Lower leg skin (tissue), 4 donors: ENCODE measurements at places on chromosomes 16 and 17.
A peak's percentile ranks its signal among the peaks of the same experiment; 100 is the strongest.

DNA sequence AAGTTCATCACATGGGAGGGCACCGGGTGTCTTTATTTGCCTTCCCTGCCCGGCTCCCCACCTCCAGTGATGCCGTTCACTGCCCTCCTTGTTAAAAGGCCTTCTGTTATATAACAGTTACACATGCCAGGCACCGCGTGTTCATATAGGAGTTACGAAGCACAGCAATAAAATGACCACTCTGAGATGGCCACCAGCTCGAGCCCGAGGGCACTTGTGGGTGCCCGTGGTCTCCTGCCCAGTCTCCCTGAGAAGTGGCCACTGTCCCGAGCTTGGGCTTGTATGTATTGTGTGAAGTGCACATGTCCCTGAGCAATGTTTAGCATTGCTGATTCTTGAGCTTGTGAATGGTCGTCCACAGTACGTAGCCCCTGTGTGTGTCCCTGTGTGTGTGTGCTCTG is 355.6 kb downstream of the SEC14L1 start:
- no peak for DNase-seq

- DNase-seq, result no peak
These were observed 510.5 kb upstream of the CDH8 start for GRCh38 chr16:62546701-62547100.

- DNase-seq, result no peak
These were observed 73.4 kb upstream of the CREBBP start for GRCh38 chr16:3953728-3954410.

DNA sequence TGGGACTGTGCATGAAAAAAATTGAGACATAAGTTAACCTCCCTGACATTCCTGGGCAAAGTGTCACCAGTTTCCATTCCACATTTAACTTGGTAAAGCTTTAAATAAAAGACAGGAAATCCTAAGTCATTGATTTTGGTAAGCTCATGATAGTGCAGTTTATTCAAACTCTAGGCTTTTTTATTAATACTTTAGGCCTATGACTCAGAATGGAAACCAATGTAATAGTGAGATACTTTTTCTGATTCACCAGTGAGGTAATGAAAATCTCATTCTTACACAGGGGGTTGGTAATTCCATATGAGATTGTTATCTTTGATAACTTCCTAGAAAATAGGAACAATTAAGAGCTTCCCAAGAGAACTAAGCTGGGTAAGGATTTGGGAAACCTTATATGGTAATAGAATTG is 91.1 kb downstream of the NLK start:
- no peak for DNase-seq

- DNase-seq, result no peak
These were observed 111.8 kb downstream of the IRX3 start for GRCh38 chr16:54174750-54175149.

DNA sequence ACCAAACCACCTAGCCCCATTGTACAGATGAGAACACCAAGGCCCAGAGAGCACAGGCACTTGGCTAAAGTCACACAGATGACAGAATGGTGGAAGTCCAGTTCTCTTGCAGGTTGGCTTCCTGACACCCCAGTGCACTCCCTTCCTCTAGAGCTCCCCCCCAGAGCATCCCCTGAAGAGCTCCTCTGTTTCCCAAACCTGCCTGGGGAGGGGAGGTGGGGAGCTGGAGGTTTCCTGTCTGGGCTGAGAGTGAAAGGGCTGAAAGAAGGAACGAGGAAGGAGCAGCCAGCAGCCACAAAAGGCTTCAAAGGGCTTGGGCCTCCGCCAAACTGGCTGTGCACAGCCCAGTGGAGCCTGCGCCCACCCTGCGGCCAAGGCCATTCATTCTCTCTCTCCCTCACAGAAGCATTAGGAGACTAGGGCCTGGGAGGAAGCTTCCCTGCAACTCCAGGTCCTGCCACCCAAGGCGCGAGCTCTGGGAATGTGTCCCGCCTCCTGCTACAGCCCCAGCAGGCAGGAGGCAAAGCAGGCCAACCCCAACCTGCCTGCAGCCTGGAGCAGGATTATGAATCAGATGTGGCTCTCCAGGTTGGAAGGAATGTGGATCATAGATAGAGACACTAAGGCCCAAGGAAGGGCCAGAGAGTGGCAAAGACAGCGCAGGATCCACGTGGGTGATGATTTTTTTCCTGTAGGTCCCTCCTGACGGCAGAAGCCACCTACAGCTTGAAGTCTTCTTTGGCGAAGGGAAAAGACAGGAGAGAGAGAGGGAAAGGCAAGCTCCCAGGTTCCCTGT is 913 bp downstream of the SLC13A5 start:
- DNase-seq, result no peak

DNA sequence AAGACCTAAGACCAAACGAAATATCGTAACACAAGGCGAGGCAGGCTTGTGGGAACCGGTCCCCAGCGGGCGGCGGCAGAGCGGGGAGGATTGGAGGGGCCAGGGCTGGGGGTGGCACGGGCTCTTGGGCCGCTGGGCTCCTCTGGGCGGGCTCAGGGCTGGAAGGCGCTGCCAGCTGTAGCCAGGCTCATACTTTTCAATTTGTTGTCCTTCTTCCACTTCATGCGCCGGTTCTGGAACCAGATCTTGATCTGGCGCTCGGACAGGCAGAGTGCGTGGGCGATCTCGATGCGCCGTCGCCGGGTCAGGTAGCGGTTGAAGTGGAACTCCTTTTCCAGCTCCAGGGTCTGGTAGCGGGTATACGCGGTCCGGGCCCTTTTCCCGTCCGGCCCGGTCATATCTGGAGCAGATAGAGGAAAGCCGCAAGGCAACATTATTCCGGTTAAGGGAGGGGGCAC is 1.5 kb downstream of the HOXB5 start:
- DNase-seq, result no peak

DNA sequence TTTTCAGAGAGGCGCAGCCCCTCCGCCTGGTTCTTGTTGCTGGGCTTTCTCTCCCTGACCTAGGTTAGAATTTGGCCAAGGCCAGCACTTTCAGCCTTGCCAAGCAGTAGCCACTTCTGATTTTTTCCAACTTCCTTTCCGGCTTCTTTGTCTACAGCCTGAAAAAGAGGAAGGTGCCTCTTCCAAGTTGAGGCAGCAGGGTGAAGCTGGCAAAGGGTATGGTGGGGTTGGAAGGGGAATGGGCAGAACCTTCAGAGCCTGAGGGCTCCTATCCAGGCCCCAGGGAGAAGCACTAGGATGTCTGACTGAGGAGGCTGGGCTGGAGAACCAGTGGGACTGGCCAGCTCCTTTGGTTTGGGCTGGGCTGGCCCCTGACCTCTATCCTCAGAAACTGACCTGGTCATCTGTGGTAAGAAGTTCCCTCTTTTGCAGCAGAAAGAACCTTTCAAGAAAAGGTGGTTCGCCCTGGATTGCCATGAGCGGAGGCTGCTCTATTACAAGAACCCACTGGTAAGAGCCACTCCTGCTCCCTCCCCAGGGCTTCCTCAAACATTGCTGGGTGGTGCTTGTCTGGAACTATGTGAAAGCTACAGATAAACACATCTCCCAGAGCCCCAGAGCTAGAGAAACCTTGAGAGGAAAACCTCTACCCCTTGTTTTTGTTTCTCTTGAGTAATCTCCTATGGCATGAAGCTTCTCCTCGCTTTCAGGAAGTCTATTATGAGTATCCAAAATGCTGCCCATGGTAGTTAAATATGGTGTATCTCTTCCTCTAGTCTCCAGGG is 16.6 kb upstream of the RNF135 start:
- no peak for DNase-seq

- DNase-seq, result no peak
These were observed 17.3 kb upstream of the C16orf74 start for GRCh38 chr16:85768199-85768598.

GRCh38 chr16:30846649-30847402 is 47.1 kb downstream of the BCL7C start:
- no peak for DNase-seq

GRCh38 chr16:88798772-88799455 is 4.7 kb upstream of the CDT1 start:
- no peak for DNase-seq

DNA sequence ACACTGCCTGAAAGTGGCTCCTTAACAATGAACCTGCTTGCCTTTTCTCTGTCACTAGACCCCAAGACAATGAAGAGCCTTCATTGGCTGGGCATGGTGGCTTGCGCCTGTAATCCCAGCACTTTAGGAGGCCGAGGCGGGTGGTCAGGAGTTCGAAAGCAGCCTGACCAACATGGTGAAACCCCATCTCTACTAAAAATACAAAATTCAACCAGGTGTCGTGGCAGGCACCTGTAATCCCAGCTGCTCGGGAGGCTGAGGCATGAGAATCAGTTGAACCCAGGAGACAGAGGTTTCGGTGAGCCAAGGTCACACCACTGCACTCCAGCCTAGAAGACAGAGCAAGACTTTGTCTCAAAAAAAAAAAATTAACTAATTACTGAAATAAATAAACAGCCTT is 45.3 kb upstream of the SEC14L1 start:
- DNase-seq, result no peak

DNA sequence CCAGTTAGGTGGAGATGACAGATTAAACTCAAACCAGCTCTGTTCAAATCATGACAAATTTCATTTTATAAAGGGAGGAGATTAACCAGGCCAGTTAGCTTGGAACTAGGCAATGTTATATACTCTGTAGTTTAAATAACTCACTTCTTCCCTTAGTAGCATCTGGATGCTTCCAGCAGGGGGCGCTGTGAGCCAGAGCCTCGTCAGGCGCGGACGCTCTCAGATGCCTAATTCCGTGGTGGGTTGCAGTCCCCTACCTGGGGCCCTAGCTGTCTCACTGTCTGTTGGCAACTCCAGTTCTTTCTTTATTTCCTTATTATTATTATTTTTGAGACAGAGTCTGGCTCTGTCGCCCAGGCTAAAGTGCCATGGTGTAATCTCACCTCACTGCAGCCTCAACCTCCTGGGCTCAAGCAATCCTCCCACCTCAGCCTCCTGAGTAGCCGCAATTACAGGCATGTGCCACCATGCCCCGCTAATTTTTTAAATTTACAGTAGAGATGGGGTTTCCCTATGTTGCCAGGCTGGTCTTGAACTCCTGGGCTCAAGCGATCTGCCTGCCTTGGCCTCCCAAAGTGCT is 17.3 kb upstream of the WFDC1 start:
- DNase-seq, result peak; percentile 89

DNA sequence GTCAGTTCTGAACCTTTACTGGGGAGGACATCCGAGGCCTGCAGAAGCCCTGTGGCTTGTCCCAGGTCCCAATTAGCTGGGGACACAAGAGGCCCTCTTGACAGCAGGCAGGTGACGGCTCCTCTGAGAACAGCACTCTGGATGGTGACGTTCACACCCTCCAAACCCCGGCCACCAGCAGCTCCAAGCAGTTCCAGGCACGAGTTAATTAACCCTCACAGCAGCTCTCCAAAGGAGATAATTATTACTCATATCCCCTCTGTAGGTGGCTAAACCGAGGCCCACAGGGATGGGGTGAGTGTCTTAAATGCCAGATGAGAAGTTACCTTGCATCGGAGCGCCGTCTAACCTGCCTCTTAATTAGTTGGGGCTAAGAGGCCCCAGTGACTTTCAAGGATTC is 168.9 kb upstream of the CIBAR2 start:
- no peak for DNase-seq

DNA sequence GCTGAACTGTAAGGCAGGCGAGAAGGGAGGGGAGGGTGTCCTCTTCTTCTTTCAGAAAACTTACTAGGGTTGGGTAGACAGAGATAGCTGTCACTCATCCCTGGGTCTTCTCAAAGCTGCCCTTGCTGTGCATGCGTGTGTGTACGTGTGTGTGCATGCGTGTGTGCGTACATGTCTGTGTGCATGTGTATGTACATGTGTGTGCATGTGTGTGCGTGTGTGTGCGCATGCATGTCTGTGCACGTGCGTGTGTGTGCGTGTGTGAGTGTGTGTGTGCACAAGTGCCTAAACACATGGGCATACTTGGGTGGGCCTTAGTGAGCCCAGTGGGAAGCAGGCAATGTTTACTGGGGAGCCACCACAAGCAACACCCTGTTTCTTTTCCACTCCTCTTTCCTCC is 154.8 kb upstream of the TNRC6C start:
- no peak for DNase-seq

DNA sequence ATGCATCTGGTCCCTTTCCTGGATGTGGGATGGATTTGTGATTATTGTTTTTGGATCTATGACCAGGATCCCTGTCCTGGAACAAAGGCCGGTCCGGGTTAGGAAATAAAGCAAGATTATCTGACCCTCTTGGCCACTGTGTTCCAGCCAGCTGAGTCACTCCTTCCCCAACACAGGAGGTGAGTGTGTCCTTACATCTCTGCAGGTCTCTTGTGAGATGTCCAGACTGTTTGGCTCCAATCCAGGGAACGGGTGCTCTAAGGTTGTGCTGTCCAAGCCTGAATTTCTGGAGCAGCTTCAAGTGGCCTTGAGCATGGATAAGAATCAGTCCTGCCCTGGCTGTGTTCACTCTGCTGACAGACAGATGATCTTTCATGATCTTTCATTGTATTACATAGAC is 136.5 kb upstream of the CCL2 start:
- no peak for DNase-seq

GRCh38 chr16:21626659-21627277 is 25.6 kb downstream of the IGSF6 start:
- no peak for DNase-seq

- DNase-seq, result no peak
These were observed 17.2 kb downstream of the C16orf86 start for GRCh38 chr16:67683767-67684166.

GRCh38 chr17:74972107-74972972 is at the start of gene HID1:
TSS of gene HID1 (minus strand) at chr17:74972759. CDS start at chr17:74972656, 103 bp downstream.
- peak; percentile 85 for DNase-seq

DNA sequence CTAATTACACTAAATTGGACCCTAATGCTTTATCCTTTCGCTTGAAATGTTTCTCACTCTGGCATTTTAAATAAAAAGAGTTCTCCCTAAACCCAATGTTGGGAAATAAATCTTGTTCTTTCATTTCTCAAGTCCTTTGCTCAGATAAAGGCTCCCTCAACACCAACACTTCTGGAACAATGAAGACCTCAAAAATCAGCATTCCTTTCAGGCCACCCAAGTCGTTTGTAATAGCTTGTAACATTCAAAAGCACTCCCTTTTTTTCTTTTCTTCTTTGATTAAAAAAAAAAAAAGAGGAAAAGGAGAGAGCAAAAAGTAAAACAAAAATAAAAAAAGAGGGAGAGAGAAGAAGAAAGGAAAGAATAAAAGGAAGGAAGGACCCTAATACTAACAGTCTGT is 23.3 kb upstream of the FOXJ1 start:
- DNase-seq, result no peak

- DNase-seq, result no peak
These were observed 25.1 kb downstream of the SLC7A5 start for GRCh38 chr16:87844120-87844733.

DNA sequence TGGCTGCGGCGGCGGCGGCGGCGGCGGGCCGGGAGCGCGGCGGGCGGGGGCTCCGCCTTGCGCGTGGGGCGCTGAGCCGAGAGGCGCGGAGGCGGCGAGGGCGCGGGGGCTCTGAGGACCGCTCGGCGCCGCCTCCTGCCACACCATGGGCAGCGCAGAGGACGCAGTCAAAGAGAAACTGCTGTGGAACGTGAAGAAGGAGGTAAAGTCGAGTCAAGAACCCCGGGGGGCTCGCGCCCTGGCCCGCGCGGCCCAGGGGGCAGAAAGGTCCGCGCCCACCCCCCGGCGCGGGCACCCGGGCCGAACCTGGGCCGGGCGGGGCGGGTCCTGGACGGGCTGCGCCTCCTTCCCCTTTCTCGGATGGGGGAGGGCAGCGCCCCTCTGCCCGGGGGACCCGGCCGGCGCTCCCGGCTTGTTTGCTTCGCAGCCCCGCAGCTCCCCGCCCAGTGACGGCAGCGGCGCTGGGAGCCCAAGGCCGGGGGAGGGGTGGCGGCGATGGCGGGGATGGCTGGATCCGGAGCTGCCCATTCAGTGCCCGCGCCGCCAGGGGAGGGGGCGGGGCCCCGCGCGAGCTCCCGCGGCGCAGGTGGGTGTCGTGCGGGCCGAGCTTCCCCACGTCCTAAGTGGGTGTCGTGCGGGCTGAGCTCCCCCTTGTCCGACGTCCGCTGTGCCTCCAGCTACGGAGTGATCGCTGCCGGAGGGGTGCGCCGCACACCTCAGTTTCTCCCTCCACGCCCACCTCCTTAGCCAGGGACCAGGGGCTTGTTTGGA is 428 bp downstream of the SGSM2 start:
- no peak for DNase-seq
